ENCODE measurements at places on chromosomes 16 and 17. TPM values are rescaled to one million over a fixed set of nuclear protein-coding genes. Genes with fewer than 3 reads are reported as not detected.

FBXO39 gene
- polyA plus RNA-seq, result 3.3 TPM

PPP1R27 gene
- 0.12 TPM for polyA plus RNA-seq

SCARF1 gene
- polyA plus RNA-seq, result 0.05 TPM

CCL17 gene
- not detected for polyA plus RNA-seq

SLC5A11 gene
- polyA plus RNA-seq, result 0.07 TPM

CLEC3A gene
- polyA plus RNA-seq, result not detected

MRTFB gene
- 10.2 TPM for polyA plus RNA-seq

GP1BA gene
- not detected for polyA plus RNA-seq

ACE gene
- 0.05 TPM for polyA plus RNA-seq

DPEP2NB gene
- not detected for polyA plus RNA-seq

ESRP2 gene
- polyA plus RNA-seq, result 39.2 TPM

CD79B gene
- 0.07 TPM for polyA plus RNA-seq

PNMT gene
- polyA plus RNA-seq, result not detected

ABCA8 gene
- 0.05 TPM for polyA plus RNA-seq

FAM117A gene
- 4.7 TPM for polyA plus RNA-seq

LGALS9B gene
- polyA plus RNA-seq, result 8.5 TPM

STH gene
- not detected for polyA plus RNA-seq

CLEC16A gene
- 14.6 TPM for polyA plus RNA-seq

EFCAB5 gene
- polyA plus RNA-seq, result 0.08 TPM

TMEM95 gene
- not detected for polyA plus RNA-seq

SLC26A11 gene
- 4.7 TPM for polyA plus RNA-seq

CIITA gene
- polyA plus RNA-seq, result 0.05 TPM

CDH5 gene
- 0.05 TPM for polyA plus RNA-seq

PRSS8 gene
- polyA plus RNA-seq, result 31.2 TPM

CD300H gene
- not detected for polyA plus RNA-seq

APOH gene
- polyA plus RNA-seq, result not detected

MMP28 gene
- 13.7 TPM for polyA plus RNA-seq

ARHGAP44 gene
- 2.2 TPM for polyA plus RNA-seq

EPOP gene
- polyA plus RNA-seq, result 2.1 TPM

GPRC5C gene
- 24.2 TPM for polyA plus RNA-seq

SBK1 gene
- 0.04 TPM for polyA plus RNA-seq

ANTKMT gene
- polyA plus RNA-seq, result 5.6 TPM

CBX2 gene
- polyA plus RNA-seq, result 2.3 TPM

ABCA9 gene
- polyA plus RNA-seq, result 0.01 TPM

C17orf107 gene
- polyA plus RNA-seq, result 0.31 TPM

MILR1 gene
- polyA plus RNA-seq, result not detected

MMP15 gene
- 5.6 TPM for polyA plus RNA-seq

FN3KRP gene
- polyA plus RNA-seq, result 25.7 TPM

ITGB4 gene
- polyA plus RNA-seq, result 1,039 TPM

SPNS2 gene
- 0.04 TPM for polyA plus RNA-seq

NFATC2IP gene
- 57.0 TPM for polyA plus RNA-seq

ELAC2 gene
- polyA plus RNA-seq, result 108 TPM
